ENCODE measurements at places on chromosomes 16 and 17. TPM values are rescaled to one million over a fixed set of nuclear protein-coding genes. Genes with fewer than 3 reads are reported as not detected.
A peak's percentile ranks its signal among the peaks of the same experiment; 100 is the strongest.

TBC1D3H gene
- total RNA-seq, result not detected

GRCh38 chr16:56990407-56991286 is 1.3 kb downstream of the NLRC5 start:
- peak; percentile 40 for DNase-seq
- no peaks in the 10 kb centered on the region for H3K36me3 ChIP-seq
- no peaks in the 10 kb centered on the region for H3K4me1 ChIP-seq
- H3K27me3 ChIP-seq, result no peaks in the 10 kb centered on the region
- peak overlapping the region; percentile 69 for H3K4me3 ChIP-seq

DNA sequence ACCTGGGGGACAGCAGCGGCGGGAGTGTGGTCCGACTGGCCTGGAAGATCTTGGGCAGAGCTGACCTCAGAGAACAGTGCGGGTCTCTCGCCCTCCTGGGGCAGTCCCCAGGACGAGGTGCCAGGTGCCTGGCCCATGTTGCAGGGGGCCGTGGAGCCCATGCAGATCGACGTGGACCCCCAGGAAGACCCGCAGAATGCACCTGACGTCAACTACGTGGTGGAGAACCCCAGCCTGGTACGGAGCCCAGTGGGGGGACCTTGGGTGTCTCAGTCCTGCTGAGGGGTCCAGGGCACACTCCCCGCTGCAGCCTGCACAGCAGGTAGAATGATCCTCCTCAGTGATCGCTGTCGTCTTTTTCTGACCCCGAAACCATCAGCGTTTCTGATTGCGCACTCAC is 1.4 kb downstream of the GPS1 start:
- H3K4me1 ChIP-seq, result no peaks in the 10 kb centered on the region
- no peak for DNase-seq
- H3K4me3 ChIP-seq, result peak overlapping the region; percentile 83

DNA sequence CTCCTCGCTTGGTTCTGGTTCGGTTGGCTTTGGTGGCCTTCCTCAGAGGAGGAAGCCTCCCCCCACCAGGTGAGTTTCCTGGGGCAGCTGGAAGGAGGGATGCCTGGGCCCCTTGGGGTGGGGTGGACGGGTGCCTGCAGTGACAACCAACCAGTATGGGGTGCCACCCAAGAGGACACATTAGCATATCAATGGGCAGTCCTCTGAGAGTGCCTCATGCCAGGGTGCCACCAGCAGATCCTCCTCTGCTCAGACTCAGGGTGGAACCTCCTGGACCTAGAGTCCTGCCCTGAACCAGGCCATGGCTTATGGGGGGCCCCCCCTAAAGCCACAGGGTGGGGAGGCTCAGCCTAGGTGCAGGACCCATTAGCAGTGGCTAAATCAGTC is 2.7 kb downstream of the PPP1R1B start:
- no peak for DNase-seq
- H3K36me3 ChIP-seq, result no peaks in the 10 kb centered on the region
- no peak overlapping the region for H3K27ac ChIP-seq
- H3K27me3 ChIP-seq, result peaks cover 28% of the 10 kb centered on the region
- no peak overlapping the region for H3K4me3 ChIP-seq

MYH2 gene
- total RNA-seq, result 2.8 TPM

GRCh38 chr16:84361546-84361945 is 6.8 kb upstream of the ATP2C2 start:
- H3K4me3 ChIP-seq, result no peak overlapping the region
- peaks cover 1% of the 10 kb centered on the region for H3K27me3 ChIP-seq
- no peak for DNase-seq
- no peaks in the 10 kb centered on the region for H3K4me1 ChIP-seq
- no peaks in the 10 kb centered on the region for H3K36me3 ChIP-seq

GPRC5C gene
- total RNA-seq, result 6.1 TPM

NR1D1 gene
- 11.6 TPM for total RNA-seq

GRCh38 chr17:57832314-57833178 is 17.3 kb downstream of the MRPS23 start:
- peak overlapping the region; percentile 78 for H3K27ac ChIP-seq
- DNase-seq, result no peak
- H3K4me1 ChIP-seq, result peaks cover 22% of the 10 kb centered on the region
- no peaks in the 10 kb centered on the region for H3K27me3 ChIP-seq
- H3K36me3 ChIP-seq, result no peaks in the 10 kb centered on the region

DNA sequence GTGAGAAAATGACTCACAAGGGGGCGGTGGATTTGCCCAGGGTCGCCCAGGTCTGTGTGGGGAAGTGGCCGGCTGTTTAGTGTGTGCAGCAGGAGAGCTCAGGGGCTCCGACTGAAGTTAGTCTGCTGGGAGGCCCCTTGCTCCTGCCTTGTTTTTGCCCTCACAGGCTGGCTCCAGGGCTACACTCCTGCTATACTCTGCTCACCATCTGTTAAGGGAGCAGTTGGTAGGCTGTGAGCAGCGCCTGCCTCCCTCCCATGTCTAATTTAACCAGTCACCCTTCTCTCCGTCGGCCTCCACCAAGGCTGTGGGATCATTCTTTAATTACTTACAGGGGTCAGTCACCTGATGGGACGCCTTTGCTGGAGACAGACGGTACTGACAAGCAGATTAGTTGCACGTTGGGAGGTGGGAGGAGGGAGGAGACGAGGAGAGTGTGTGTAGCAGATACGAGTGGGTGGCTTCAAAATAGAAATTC is 35.5 kb downstream of the KSR1 start:
- no peak overlapping the region for H3K4me3 ChIP-seq
- H3K36me3 ChIP-seq, result no peaks in the 10 kb centered on the region
- H3K4me1 ChIP-seq, result peaks cover 35% of the 10 kb centered on the region
- H3K27ac ChIP-seq, result no peak overlapping the region
- DNase-seq, result no peak

DNA sequence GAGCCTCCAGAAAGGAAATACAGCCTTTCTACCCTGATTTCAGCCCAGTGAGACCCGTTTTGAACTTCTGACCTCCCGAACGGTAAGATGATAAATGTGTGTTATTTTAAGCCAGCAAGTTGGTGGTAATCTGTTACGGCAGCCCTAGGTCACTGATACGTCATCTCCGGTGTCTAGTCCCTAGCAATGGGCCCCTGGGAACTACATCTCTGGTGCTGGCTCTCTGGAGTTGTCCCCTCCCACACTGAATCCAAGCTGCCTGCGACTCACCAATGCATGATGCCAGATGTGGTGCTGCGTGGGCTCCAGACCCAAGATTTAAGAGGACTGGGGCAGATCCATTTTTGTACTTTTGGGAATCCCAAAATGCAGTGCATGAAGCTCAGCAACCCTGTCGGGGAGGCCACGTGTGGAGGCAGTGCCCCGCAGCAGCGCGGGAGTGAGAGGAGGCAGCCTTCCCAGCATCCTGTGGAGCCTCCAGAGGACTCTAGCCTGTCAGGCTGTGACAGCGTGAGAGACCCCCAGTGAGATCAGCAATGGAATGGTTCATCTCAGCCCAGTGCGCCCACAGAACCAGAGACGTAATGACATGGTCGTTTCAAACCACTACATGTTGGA is 43.6 kb upstream of the USP7 start:
- no peaks in the 10 kb centered on the region for H3K36me3 ChIP-seq
- H3K4me1 ChIP-seq, result no peaks in the 10 kb centered on the region
- no peak for DNase-seq
- H3K27me3 ChIP-seq, result no peaks in the 10 kb centered on the region
- no peak overlapping the region for H3K27ac ChIP-seq
- no peak overlapping the region for H3K4me3 ChIP-seq

IKZF3 gene
- total RNA-seq, result 0.36 TPM

DNA sequence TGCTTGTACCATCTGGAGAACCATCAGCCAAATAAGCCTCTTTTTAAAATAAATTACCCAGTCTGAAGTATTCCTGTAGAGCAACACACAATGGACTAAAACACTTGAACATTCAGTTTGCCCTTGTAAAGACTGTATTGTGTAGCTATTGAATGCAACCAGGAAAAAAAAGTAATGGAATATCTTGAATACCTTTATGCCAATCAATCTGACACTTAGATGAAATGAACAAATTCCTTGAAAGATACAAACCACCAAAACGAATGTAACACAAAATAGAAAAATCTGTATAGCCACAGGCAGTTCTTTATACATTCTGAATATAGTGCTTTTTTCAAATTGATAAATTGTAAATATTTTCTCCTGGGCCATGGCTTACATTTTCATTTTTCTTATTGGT is 63.3 kb upstream of the KCNJ16 start:
- H3K4me1 ChIP-seq, result no peaks in the 10 kb centered on the region
- H3K4me3 ChIP-seq, result no peak overlapping the region
- no peaks in the 10 kb centered on the region for H3K27me3 ChIP-seq
- DNase-seq, result no peak
- H3K27ac ChIP-seq, result no peak overlapping the region
- no peaks in the 10 kb centered on the region for H3K36me3 ChIP-seq

- H3K4me1 ChIP-seq, result no peaks in the 10 kb centered on the region
- peak; percentile 83 for DNase-seq
- H3K4me3 ChIP-seq, result peak within 1 kb of the TSS; percentile 54
- H3K36me3 ChIP-seq, result no peaks in the 10 kb centered on the region
Observed at GRCh38 chr16:56632156-56632847, at the start of gene MT1M. MT1M (plus strand) TSS chr16:56632659; CDS start chr16:56632732, 73 bp downstream.

SCARF1 gene
- total RNA-seq, result 6.5 TPM

KLHL10 gene
- total RNA-seq, result 1.1 TPM

CDRT4 gene
- total RNA-seq, result 5.0 TPM

DNA sequence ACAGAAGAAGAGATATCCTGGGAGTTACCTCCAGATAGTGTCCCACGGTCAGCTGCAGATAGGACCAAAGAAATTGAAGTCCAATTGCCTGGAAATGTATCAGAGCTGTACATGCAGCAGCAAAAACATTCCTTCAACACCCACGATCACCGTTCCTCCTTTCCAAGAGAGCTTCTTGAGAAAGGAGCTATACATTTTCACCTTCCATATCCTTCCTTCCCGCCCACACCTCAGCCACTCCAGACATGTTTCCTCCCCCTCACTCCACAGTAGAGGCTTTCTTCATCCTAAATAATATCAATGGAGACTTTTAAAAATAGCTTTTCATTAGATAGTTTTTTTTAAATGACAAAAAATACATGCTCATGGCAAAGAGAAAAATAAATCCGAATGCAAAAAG is 87.6 kb downstream of the HS3ST2 start:
- H3K36me3 ChIP-seq, result no peaks in the 10 kb centered on the region
- no peak for DNase-seq

GRCh38 chr17:76707985-76708807 is 2.6 kb downstream of the MXRA7 start:
- peaks cover 77% of the 10 kb centered on the region for H3K4me1 ChIP-seq
- H3K27me3 ChIP-seq, result no peaks in the 10 kb centered on the region
- peak overlapping the region; percentile 71 for H3K4me3 ChIP-seq
- DNase-seq, result peak; percentile 73

GRCh38 chr17:82967268-82968032 is 112.0 kb upstream of the METRNL start:
- H3K36me3 ChIP-seq, result no peaks in the 10 kb centered on the region
- H3K4me3 ChIP-seq, result no peak overlapping the region
- no peaks in the 10 kb centered on the region for H3K27me3 ChIP-seq
- no peaks in the 10 kb centered on the region for H3K4me1 ChIP-seq
- DNase-seq, result no peak

DNA sequence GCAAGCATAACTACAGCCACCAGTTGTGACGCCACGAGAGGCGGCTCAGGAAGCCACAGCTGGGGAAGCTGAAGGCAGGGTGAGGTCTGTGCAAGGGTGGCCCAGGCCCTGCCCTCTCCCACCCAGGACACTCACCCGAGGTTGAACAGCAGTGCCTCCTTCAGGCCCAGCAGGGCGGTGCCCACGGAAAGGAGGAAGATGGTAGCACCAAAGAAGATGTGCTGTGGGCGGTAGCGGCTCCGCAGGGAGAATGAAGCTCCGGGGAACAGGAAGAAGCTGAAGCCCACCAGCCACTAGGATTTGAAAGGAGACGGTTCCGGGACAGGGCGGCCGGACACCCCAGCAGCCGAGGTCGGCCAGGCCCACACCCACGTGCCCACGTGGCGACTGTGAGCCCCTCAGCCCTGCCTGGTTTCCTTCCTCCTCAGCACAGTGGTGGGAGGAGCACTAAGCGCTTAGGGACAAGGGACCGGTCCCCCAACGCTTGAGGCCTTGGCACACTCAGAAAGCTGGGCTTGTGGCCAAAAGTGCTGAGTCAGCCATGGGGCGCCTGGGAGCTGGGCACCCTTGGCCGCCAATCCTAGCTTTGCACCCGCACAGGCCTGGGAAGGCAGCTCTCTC is 11.0 kb downstream of the CYB561 start:
- no peak overlapping the region for H3K27ac ChIP-seq
- H3K27me3 ChIP-seq, result peaks cover 11% of the 10 kb centered on the region
- H3K4me3 ChIP-seq, result no peak overlapping the region
- H3K4me1 ChIP-seq, result peaks cover 39% of the 10 kb centered on the region

TMEM204 gene
- total RNA-seq, result 38.0 TPM

- no peaks in the 10 kb centered on the region for H3K36me3 ChIP-seq
- peaks cover 2% of the 10 kb centered on the region for H3K4me1 ChIP-seq
- H3K4me3 ChIP-seq, result no peak overlapping the region
- no peak for DNase-seq
- peaks cover 69% of the 10 kb centered on the region for H3K27me3 ChIP-seq
Observed at GRCh38 chr17:74351552-74352210, 10.0 kb downstream of the BTBD17 start.

GRCh38 chr16:65294708-65295107 is 172.8 kb upstream of the CDH11 start:
- H3K36me3 ChIP-seq, result no peaks in the 10 kb centered on the region
- no peak overlapping the region for H3K4me3 ChIP-seq
- H3K27me3 ChIP-seq, result no peaks in the 10 kb centered on the region

HYDIN gene
- total RNA-seq, result 7.5 TPM

KRT32 gene
- not detected for total RNA-seq

C16orf89 gene
- 15.7 TPM for total RNA-seq

KRTAP16-1 gene
- total RNA-seq, result not detected

DNA sequence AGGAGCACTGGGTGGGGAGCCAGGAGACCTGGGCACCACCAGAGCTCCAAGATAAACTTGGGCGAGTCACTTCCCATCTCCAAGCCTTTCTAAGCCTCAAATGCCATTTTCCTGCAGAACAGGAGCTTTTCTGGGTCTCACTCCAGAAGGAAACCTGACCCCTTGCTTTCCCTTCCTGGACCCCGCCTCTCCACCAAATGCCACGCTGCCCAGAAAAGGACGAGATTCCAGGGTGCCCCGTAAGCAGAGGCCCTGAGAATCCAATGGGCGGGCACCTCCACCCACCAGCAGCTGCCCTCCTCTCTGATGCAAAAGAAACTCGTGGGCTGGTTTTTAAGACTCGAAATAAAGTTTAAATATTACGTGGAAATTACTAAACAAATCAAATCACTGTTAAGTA is 31.3 kb downstream of the ZNF423 start:
- peak overlapping the region; percentile 39 for H3K27ac ChIP-seq
- peaks cover 13% of the 10 kb centered on the region for H3K4me1 ChIP-seq
- H3K27me3 ChIP-seq, result no peaks in the 10 kb centered on the region
- H3K4me3 ChIP-seq, result no peak overlapping the region
- H3K36me3 ChIP-seq, result no peaks in the 10 kb centered on the region
- no peak for DNase-seq

SMPD3 gene
- 2.8 TPM for total RNA-seq

- no peak for DNase-seq
- no peaks in the 10 kb centered on the region for H3K27me3 ChIP-seq
- no peak overlapping the region for H3K4me3 ChIP-seq
- H3K4me1 ChIP-seq, result no peaks in the 10 kb centered on the region
- H3K36me3 ChIP-seq, result no peaks in the 10 kb centered on the region
Observed at GRCh38 chr17:34853924-34854323, 107.3 kb downstream of the CCT6B start.

EFCAB13 gene
- 16.1 TPM for total RNA-seq

KRT9 gene
- not detected for total RNA-seq

- H3K4me1 ChIP-seq, result no peaks in the 10 kb centered on the region
- H3K27me3 ChIP-seq, result peaks cover 1% of the 10 kb centered on the region
- peak overlapping the region; percentile 62 for H3K27ac ChIP-seq
- H3K4me3 ChIP-seq, result no peak overlapping the region
- H3K36me3 ChIP-seq, result no peaks in the 10 kb centered on the region
Observed at GRCh38 chr17:45227101-45227925, 5.6 kb downstream of the FMNL1 start.

CYBC1 gene
- 39.9 TPM for total RNA-seq

DPEP2NB gene
- total RNA-seq, result not detected

TEKT5 gene
- 0.83 TPM for total RNA-seq

HIC1 gene
- 33.3 TPM for total RNA-seq

Measured in sigmoid colon (tissue), 7 donors.